ENCODE measurements at places on chromosomes 2 and 18.
A peak's percentile ranks its signal among the peaks of the same experiment; 100 is the strongest.

- no peak for DNase-seq
These were observed 65.1 kb upstream of the AFF3 start for GRCh38 chr2:100207411-100207885.

DNA sequence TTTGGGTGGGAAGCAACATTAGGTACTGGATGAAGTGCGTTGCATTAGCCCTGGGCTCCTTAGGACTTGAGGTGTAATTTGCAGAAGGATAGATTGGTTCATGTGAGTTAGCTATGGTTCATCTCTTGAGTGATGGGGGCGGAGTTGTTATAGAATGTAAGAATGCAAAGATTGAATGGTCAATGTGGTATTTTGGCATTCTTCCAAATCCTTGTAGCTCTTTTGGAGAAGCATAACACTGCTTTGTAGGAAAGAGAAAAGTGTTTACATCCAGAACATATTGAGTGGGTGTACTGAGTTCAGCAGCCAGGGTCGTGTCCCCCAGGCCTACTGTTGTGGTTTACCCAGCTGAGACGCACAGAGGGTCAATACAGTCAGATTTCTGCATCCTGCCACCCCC, 173.5 kb downstream of the FMNL2 start:
- peak; percentile 55 for DNase-seq

GRCh38 chr2:62227386-62228075, 31.6 kb downstream of the B3GNT2 start:
- DNase-seq = no peak

DNA sequence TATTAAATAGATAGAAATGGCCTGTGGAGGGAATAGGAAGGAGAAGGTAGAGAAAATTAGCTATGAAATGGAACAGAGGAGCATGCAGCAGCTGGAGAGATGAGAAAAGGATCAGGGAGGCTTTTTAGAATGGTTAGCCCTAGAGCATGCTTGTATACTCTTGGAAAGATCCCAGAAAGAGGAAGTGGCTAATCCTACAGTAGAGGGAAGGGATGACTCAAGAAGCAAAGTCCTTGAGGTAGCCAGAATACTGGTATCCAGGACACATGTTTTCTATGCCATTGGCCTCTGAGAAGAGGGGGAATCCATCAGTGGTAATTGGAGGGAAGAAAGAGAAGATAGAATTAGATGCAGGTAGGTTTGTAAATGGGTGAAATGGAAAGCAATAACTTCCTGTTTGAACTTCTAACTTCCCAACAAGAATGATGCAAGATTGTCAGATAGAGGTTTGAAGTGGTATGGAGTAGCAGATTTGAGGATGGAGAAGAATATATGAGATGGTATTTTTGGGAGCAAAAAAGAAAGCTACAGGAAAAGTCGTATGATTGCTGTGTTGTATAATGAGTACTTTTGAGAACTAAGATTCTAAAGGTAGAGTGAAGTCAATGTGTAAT, 17.1 kb upstream of the OSBPL6 start:
- peak; percentile 17 for DNase-seq

DNA sequence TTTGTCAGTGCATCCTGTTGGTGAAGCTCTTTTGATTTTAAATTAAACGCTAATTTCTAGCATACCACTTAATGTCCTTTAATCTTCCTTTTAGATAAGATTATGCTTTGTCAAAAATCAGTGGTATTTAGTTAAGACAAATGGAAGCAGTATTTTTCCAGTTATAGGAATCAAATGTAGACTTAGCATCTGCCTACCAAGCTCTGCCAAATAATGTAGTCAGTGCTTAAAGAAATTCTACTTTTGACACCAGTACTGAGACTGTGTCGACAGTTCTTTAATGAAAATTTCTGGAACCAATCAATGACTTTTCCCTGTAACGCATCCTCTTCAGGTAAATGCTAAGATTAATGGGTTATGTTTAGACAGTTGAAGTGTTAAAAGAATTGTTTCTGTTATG, 803.3 kb upstream of the FAM98A start:
- no peak for DNase-seq

DNA sequence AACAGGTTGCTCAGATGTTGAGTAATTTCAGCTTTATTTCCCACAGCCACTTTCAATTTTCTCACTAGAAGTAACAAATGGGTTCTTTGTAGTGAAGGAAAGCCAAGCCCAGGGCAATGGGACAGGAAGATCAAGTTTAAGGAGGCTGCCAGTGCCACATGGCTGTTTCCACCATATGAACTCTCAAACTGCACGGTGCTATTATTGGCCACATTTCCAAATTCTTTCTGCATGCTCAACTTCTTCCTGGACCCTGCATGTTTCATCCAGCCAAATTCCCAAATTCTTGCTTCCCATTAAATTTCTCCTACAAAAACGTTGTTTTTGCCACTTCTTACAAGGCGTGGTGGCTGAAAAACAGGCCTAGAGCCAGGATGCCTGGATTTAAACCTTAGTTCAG, 193.3 kb upstream of the SPHKAP start:
- no peak for DNase-seq

DNA sequence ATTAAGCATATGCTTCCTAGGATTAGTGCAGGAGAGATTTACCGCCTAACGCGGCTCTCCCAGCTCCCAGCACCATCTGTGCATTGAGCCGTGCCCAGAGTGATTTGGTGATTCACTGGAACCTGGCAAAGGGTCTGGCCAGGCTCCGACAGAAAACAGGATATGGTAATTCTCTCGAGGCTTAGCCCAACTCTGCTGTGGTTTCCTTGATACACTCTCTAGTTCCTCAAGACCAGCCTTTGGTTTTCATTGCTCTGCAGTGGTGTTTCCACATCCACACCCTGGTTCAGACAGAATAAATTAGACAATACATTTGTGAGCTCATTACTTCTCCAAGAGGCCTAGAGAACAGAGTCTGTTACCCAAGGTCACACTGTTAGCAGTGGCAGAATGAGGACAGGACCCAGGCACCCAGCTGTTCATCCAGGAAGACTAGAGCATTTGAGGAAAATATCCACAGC, 23.0 kb upstream of the SMAD2 start:
- peak; percentile 86 for DNase-seq

GRCh38 chr2:133942398-133942797, 311.5 kb upstream of the MGAT5 start:
- DNase-seq = no peak

- no peak for DNase-seq
These were observed 38.2 kb downstream of the ZNF516 start for GRCh38 chr18:76456823-76457222.

- DNase-seq = no peak
These were observed 431 bp upstream of the EIF5B start for GRCh38 chr2:99336804-99337112.

- DNase-seq = no peak
These were observed 130.2 kb downstream of the MTCL1 start for GRCh38 chr18:8835521-8835953.

DNA sequence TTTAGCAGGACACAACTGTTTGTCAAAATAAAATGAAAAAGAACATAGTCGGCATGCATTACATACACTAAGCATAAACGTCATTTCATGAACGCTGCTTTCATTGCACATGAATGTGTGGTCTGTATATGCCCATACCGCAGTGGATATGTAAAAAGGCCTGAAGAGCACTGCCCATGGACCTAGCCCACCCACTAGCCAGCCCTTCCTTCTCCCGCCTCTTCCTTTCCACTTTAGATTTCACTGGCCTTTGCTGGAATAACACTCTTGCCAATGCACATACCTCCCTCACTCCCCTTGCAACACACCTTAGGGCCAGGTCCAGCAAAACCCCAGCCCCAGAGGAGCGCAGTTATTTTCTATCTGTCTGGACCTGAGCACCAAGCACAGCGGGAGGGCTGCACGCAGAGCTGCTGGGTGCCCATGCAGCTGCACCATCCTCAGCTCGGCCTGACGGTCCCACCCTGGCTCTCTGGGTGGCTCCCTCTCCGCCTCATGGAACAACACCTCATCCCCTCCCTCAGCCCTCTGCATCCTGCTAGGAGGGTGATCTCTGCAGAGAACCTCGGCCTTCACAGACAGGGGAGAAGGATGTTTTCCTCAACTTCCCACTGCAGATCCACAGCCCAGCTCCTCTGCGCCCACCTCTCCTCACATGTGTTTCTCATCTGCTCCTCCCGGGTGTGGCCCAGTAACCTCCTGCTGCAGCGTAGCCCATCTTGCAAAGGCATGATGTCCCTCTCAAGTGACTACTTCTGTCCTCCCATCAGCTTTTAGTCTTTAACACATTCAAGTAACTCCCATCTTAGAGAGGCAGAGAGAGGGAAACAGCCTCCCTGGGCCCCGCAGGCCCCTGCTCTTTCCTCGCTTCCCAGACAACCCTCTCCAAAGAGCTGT, 72.7 kb downstream of the FBXO15 start:
- DNase-seq = no peak

DNA sequence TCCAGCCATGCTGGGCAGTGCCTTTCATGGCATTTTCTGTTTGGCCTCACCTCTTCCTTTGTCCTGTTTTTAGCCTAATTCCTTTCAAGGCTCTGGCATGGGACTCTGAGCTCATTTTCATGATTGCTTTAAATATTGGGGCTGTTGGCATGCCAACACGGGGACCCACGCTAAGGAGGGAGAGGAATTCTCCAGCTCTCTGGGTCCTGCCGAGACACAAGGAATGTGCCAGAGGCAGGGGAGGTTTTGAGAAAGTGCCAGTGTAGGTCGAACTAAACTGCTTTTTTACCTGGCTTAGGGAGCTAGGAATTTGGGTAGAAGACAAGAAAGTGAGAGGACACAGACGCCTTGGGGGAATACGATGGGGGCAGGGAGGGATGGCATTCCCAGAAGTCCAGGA, 42.3 kb downstream of the RPL37A start:
- DNase-seq = no peak

GRCh38 chr18:22272242-22272641, 102.9 kb downstream of the GATA6 start:
- DNase-seq = no peak

DNA sequence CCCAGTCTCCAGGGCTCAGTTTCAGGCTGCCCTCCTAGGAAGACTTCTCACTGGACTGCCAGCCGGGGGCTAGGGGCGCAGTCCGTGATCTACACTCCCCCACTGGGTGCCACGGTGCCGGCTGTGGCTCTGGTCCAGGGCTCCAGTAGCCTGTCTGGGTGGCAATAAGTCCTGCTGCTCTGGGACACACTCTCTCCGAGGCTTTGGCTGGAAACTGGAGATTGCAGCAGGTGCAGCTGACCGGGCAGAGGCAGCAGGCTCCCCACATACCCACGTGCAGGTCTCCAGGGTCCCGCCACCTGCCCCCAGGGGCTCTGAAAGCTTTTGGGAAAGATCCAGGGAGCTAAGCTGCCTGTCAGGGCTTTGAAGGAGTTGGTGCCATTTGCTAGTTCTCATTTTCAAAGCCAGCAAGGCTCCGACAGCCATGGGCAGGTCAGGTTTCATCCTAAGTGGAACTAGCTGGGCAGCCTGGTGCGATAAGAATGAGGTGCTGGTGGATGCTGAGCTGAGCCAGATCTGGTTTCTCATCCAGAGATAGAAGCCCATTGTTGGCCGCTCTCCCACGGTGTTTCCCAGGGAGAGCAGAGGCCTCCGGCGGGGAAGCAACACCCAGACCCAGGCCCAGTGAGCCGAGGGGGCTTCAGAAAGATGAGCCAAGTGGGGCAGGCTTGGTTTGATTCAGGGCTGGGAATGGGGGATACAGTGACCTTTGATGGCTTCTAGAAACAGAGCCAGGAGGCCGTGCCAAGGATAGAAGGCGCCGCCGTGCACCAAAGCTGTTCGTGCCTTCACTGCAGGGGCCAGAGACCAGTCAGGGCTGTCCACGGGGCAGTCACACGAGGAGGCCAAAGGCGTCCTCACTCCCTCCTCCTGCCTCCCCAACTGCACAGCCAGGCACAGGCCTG, 141.7 kb upstream of the GPC1 start:
- no peak for DNase-seq

DNA sequence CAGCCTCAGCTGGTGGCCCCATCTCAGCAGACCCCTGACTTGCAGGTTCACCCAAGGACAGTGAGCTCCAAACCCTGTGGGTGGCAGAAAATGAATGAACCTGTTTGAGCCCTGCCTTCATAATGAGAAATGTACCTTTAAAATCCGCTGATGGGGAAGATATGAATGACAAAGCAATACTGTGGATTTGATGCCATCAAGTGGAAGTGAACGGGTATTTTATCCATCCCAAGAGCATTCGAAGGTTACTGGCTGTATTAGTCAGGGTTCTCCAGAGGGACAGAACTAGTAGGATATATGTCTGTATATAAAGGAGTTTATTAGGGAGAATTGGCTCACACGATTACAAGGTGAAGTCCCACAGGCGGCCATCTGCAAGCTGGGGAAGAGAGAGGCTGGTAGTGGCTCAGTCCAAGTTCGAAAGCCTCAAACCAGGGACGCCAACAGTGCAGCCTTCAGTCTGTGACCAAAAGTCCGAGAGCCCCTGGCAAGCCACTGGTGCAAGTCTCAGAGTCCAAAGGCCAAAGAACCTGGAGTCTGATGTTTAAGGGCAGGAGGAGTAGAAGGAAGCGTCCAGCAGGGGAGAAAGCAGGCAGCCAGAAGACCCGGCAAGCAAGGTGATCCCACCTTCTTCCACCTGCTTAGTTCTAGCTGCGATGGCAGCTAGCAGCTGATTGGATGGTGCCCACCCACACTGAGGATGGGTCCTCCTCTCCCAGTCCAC, 32.1 kb downstream of the TOGARAM2 start:
- DNase-seq = peak; percentile 58

DNA sequence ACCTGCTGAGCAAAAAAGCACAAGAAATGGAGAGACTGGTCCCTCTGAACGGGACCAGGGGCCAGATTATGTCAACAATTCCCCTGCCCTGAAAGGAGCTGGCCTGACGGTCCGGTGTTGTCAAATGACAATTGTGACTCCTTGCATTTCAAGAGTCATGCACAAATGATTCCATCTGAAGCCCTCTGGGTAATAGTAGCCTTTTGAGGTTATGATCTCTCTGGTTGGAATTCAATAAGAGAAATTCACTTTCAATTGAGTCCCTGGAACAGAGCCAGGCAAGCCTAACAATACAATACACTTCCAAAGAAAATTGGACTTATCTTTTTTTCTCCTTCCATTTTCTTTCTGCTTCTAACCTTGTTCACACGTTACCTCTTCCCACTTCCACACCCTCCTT, 116.9 kb downstream of the C1D start:
- no peak for DNase-seq

- DNase-seq = no peak
These were observed 80.2 kb upstream of the GCFC2 start for GRCh38 chr2:75790814-75791467.

DNA sequence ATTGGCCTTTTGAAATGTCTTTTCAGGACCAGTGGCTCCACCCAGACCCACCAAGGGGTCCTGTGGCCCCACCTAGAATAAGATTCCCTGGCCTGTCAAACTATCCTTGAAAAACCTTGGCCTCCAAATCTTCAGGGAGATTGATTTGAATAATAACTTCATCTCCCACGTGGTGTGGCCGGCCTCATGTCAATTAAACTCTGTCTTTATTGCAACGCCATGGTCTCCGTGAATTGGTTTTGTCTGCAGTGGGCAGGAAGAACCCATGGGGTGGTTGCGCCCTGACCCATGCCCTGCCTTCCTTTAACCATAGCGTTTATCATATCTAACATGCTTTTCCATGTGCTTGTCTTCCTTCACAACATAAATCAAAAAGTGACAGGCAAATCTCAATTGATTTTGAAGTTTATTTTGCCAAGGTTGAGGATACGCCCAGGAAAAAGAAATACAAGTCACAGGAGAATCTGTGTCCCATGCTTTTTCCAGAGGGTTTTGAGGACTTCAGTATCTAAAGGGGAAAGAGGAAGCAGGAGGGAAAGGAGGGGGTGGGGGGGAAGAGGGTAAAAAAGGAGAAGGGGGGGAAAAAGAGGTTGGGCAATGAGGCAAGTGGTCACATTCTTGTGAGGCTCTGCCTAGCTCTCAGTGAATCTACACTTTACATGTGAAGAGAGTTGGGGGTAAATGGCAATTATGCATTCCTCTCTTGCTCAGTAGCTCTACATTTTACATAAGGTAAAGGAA, 66.5 kb upstream of the CABLES1 start:
- peak; percentile 70 for DNase-seq
